HS-5 (cell line): ENCODE measurements at places on chromosomes 3 and 15.

- no peak for DNase-seq
Observed at GRCh38 chr3:36302626-36303025, 77.7 kb upstream of the STAC start.

GRCh38 chr3:59777066-59777465 lies 727.2 kb upstream of the CFAP20DC start:
- DNase-seq, result no peak

GRCh38 chr3:136495213-136495612 lies 245.1 kb downstream of the PCCB start:
- DNase-seq, result no peak

DNA sequence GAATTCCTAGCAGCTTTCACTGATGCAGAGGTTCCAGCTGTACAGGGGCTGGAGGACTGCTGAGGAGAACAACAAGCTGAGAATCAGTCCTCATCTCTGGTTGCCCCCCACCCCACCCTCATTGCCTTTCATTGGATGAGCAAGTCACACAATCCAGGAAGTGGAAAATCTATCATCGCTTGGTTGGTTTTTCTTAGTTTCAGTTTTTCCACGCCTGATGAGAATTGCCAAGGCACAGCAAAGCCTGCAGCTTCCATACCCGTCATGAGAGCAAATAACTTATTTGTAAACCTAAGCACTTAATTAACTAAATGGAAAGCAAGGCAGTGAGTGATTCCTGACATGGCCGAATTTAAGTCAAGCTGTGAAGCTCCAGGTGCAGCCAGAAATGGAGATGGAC lies 21.4 kb upstream of the LIPC start:
- no peak for DNase-seq

- no peak for DNase-seq
Observed at GRCh38 chr15:97082830-97083229, 752.3 kb downstream of the NR2F2 start.

DNA sequence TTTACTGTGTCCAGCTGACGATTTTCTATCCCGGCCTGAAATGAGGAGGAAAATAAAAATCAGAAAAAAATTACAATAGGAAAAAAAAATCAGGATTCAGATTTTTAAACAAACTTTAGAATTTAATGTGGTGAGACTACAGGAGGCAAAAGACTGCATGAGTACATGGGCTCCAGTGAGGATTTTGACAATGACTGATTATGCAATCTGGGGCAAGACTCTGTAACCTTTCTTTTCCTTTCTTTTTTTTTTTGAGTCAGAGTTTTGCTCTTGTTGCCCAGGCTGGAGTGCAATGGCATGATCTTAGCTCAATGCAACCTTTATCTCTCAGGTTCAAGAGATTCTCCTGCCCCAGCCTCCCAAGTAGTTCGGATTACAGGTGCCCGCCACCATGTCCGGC lies 29.9 kb downstream of the SPG11 start:
- peak; percentile 19 for DNase-seq

- DNase-seq, result no peak
Observed at GRCh38 chr3:196942915-196943277, 568 bp upstream of the NCBP2 start.

DNA sequence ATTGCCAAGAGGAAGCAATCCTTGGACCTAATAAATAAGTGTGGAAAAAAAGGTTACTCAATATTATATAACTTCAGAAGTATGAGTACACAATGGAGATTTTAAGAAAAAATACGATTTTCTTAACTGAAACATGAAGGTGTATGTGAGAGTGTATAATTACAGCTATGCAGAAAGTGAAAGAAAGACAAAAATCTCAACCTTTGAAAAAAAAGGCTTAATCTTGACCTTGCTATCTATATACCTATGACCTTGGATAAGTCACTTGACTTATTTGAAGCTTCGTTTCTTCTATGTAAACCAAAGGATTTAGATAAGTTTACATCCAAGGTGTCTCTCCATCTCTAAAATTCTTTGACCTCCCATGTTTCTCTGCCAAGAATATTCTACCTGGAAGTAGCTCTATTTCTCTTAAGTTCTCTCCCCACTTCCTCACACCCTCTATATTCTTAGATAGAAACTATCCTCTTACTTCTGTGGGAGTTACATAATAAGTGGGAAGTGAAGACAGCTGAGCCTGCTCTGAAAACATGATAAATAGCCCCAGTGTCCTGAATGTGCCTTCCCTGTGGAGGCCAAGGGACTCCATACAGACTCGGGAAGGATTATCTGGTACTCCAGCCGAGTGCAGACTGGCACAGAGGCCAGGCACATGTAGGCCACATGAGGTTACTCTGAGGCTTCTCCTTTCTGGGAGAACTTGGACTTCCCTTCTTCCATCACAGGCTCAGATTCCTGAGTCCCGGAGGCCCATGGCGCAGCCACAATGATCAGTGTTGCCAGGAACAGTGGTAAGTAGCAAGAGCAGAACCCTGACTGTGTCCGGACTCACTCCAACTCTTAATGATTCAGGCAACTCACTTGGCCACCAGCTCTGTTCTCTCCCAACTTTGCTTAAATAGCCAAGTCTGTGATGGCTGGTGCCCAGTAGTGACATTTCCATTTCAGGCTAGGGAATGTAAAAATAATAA lies 166.8 kb upstream of the COL8A1 start:
- DNase-seq, result no peak

GRCh38 chr3:49867400-49867799 lies 2.3 kb downstream of the CAMKV start:
- DNase-seq, result no peak

DNA sequence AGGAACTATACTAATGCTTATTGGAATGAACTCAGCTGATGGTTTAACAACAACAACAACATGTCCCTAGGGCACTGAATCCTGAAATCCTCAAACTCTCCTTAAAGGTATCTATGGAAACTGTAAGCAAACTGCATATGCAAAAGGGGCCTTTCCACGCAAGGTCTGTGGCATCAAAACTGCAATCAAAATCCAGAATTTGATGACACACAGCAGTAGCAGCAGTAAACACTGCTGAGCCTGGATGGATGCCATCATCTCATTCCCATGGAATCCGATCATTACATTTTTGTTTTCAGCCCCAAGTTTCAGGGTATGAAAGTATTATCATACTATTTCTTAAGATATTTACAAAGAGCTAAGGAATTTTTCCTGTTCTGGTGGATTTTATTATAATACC lies 399.7 kb downstream of the VPS13C start:
- peak; percentile 81 for DNase-seq

DNA sequence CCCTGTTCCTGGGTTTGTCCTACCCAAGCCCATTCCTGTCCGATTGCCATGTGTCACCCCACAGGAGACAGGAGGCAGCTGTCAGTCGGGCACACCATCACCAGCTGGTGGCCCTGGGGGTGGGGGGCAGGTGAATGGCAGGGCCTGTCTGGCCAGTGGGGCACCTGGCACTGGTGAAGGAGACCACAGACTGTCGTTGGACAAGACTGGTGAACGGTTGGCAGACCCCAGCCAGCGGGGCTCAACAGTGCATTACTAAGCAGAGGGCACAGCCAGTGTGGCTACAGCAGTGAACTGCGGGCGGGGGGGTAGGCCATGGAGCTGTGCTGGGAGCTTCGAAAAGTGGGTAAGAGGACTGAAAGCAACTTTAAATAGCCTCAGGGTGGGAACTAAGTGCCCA lies 2.1 kb downstream of the SEMA7A start:
- DNase-seq, result no peak

DNA sequence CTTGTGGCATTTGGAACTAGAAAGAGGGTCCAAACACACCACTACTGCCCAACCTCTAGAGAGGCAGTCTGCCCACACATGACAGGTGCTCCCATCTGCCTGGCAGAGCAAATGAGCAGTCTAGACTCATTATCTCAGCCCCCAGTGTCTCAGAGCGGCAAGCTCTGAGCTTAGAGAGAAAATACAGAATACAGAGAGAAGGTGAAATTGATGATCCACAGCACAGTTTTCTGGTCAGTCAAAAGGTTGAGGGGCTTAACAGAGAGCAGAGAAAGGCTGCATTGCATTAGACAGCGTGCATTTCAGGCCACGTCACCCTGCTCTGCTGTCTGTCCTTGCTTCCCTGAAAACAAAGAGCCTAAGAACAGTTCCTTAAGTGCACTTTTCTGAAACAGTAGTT lies 135.1 kb downstream of the KCNMB2 start:
- no peak for DNase-seq

DNA sequence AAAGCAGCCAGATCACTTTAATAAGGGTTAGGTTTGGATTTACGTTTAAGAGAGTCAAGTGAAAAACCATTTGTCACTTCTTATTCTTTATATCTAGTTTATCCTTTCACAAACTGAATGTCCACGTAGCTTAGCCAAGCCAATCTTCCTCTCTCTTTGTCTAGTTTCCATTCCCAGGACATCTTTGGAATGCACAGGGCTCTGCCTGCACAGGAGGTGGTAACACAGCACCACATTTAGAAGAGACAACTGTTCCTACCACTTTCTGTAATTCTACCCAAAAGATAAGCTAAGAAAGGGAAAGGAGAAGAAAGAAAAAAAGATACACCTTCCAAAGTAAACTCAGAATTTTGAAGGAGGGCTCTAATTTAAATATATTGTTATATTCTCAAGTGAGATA lies 67.9 kb downstream of the IGSF11 start:
- DNase-seq, result no peak

GRCh38 chr3:16604887-16605602 lies at the start of gene DAZL:
Gene DAZL (minus strand): TSS chr3:16605423. CDS start chr3:16605205, 218 bp downstream.
- DNase-seq, result no peak

GRCh38 chr3:13748276-13748879 lies 131.5 kb downstream of the WNT7A start:
- DNase-seq, result no peak

- DNase-seq, result no peak
Observed at GRCh38 chr3:152190636-152191183, 78.0 kb upstream of the MBNL1 start.

GRCh38 chr3:140097874-140098635 lies 163.1 kb downstream of the CLSTN2 start:
- DNase-seq, result no peak

- no peak for DNase-seq
Observed at GRCh38 chr3:31185062-31185357, 290.5 kb upstream of the GADL1 start.

DNA sequence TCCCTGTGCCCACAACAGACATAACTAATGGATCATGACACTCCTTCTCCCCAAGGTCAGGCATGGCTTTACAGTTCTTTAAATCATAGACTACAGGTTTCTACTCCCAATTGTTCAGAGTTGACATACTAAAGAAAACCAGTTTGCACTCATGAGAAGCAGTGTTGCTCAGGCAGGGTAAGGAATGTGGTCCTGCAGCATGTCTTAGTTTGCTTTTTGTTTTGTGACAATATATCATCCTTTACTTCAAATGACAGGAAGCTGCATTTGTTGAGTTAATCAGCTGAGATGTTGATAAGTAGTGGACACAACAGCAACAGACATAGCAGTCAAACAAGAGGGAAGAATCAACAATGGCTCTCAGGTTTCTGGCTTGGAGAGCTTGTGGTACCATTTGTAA lies 267.5 kb downstream of the SLCO3A1 start:
- no peak for DNase-seq

DNA sequence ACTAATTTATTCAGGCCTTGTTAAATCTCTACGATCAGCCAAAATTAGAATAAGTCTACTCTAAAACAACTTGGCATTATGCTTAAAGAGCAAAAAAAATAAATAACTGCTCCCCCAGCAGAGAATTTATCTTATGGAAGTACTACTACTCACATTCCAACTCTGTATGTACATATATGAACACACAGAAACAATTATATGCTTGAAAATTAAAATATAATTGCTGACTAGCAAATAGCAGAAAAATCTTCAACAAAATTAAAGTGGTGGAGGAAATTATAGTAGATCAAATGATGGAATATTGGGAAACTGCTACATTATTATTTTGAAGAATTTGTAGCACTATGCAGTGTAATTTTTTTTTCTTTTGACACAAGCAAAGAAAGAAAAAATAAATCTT lies 580.9 kb downstream of the MECOM start:
- no peak for DNase-seq
